ENCODE measurements at places on chromosomes 7 and 10.
A peak's percentile ranks its signal among the peaks of the same experiment; 100 is the strongest.

GRCh38 chr10:58152673-58153263 is 114.9 kb downstream of the IPMK start:
- no peak for DNase-seq

DNA sequence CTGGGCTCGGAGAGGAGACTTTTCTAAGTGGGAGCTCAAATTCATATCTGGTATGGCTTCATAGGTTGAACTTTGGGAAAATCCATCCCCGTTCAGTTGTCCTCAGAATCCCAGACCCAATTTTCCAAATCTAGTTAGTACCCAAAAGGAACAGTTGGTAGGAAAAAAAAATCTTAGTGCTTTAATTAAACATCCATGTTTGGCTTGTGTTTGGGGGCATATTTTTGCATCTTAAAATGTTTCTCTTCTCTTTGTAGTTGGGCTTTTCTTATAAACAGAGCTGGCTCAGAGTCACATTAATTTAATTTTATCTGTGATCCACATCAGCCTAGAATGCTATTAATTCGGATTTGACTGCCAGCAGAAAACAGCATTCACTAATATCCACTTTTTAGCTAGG is 165.9 kb downstream of the BUB3 start:
- DNase-seq: no peak

GRCh38 chr7:21355406-21355874 is 72.4 kb upstream of the SP4 start:
- no peak for DNase-seq

DNA sequence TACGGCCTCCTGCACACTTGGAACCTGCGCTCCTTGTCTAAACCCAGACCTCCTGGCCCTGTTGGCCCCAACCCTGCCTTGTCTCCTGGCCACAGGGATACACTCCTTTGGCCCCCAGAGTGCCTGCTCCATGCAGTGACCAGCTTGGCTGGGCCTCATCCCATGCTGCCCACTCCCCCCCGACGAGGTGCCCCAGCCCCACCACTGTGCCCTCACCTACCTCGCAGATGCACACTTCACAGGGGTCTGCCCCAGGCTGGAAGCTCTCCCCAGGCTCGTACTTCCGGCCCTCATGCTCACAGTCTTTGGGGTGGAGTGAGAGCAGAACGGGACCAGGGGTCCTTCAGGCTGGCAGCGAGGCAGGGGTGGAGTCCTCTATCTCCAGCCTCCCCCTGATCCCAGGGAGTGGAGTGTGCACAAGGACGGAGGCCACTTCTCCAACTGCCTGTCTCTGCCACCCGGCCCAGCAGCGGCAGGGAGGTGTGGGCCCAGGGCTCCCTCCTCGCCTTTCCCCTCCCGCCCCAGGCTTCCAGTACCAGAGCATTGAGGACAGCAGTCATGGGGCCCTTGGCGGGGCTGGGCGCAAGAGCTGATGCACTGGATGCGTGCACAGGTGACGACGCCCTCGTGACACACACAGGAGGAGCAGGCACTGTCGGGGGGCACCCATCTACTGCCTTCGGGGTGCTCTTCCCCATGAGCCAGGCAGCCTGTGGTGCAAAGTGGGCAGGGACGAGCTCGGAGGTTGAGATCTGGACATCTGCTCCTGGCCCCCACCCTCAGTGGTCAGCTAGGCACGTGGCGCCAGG is 22.1 kb downstream of the ATP6V1F start:
- no peak for DNase-seq

GRCh38 chr10:100483876-100484666 is 21.3 kb downstream of the WNT8B start:
- no peak for DNase-seq

- peak; percentile 37 for DNase-seq
These were observed 98.2 kb upstream of the DKK1 start for GRCh38 chr10:52215745-52216361.

- DNase-seq: no peak
These were observed 154.0 kb downstream of the ETV1 start for GRCh38 chr7:13835442-13835841.

DNA sequence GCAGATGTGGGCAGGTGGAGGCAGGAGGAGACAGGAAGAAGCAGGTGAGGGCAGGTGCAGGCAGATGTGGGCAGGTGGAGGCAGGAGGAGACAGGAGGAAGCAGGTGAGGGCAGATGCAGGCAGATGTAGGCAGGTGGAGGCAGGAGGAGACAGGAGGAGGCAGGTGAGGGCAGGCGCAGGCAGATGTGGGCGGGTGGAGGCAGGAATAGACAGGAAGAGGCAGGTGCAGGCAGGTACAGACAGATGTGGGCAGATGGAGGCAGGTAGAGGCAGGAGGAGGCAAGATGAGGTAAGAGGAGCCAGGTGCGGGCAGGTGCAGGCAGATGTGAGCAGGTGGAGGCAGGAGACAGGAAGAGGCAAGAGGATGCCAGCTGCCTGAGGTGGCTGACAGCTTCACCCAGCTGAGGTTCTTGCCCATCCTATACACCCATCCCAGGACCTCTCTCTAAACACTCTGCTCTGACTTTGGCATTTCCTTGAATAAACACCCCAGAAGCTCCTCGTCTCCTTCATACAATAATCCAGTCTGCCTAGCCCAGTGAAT is 33.0 kb downstream of the PTPRE start:
- DNase-seq: no peak

- no peak for DNase-seq
These were observed 33.0 kb downstream of the RALA start for GRCh38 chr7:39656415-39656814.

GRCh38 chr7:52100-52499 is 140.3 kb upstream of the FAM20C start:
- DNase-seq: no peak

GRCh38 chr7:96059075-96059474 is 262.8 kb downstream of the SLC25A13 start:
- no peak for DNase-seq

GRCh38 chr7:94048755-94049154 is 44.6 kb upstream of the BET1 start:
- no peak for DNase-seq

GRCh38 chr10:114313866-114314265 is 74.8 kb downstream of the VWA2 start:
- no peak for DNase-seq

GRCh38 chr7:44498230-44498954 is 7.9 kb upstream of the NUDCD3 start:
- DNase-seq: no peak

DNA sequence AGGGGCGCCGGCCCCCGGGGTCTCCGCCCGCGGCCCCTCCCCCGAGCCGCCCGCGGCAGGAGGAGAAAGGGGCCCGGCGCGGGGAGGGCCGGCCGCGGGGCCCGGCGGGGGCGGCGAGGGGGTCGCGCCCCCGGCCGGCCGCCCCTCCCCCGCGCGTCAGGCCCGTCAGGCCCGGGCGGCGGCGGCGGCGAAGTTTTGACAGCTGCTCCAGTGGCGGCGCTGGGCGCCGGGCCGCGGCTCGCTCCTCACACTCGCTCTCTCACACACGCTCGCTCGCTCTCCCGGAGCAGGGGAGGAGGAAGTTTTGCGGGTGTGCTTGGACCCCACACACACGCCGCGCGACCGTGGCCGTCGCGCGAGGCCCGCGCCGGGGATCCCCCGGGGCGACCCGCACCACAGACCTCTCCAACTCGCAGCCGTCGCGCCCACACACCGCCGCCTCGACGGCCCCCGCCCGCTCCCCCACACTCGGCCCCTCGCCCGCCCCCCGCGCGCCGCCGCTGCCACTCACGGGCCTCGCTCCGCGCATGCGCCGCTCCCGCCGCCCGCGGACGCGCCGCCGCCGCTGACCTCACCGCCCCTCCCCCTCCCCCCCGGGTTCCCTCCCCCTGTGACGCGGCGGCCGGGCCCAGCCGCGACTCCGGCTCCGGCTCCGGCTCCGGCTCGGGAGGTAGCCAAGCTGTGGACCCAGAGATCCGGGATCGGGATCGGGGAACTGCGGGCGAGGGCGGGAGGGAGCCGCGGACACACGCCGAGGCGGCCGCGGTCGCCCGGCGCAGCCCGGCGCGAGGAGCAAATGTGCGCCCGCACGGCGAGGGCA is 518 bp upstream of the KMT2C start:
- DNase-seq: no peak

- no peak for DNase-seq
These were observed 193.7 kb upstream of the SVIL start for GRCh38 chr10:29828440-29828894.

DNA sequence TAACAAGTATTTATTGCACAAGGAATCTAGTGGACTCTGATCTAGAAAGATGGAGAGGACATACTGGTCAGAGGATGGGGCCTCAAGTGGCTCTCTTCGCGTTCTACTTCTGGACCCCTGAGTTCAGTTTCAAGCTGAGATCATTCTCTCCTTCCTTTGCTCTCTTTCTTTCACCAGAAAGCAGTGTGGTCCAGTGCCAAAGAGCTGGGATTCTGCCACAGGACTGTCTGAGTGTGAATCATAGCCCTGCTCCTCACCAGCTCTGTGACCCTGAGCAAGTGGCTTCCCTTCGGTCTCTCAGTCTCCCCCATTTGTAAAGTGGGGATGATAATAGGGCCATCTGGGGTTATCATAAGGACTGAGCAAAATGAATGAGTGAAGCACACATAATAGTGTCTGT is 715.2 kb downstream of the SUGCT start:
- no peak for DNase-seq

DNA sequence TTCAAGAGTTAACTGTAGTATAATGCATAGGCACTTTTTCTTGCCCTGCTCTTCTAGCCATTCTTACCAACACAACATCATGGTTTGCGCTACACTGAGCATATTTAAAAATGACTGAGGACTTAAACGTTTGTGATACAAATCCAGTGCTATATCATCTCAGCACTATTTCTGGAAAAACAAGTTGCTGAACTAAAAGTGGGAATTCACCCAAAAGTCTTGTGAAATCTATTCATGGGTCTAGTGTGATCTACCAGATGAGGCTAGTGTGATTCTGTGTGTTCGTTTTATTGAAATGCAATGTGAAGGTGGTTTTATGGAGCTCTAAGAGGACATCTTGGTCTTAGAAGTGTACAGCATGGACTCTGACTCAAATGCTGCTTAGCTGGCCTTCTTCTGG is 584.6 kb upstream of the POM121L12 start:
- no peak for DNase-seq

- no peak for DNase-seq
These were observed 36.9 kb upstream of the SH2D4B start for GRCh38 chr10:80500572-80501380.

DNA sequence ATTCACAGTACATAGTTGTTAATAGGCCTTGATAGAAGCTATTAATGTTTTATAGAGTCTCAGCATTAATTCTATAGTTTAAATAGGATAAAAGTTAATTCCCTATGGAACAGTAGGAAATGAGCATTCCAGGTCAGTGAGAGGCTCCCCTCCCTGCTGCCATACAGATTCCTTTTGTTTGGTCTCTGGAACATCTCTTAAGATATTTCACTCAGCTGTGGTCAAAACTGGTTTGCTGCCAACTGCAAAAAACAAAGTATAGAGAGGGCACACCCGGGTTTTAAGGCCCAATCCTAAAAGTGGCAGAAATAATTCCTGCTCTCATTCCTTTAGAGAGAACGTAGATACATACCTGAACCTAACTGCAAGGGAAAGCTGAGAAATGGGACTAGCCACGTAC is 51.3 kb downstream of the MDFIC start:
- DNase-seq: no peak

GRCh38 chr7:123805287-123805686 is 39.7 kb upstream of the HYAL4 start:
- no peak for DNase-seq

DNA sequence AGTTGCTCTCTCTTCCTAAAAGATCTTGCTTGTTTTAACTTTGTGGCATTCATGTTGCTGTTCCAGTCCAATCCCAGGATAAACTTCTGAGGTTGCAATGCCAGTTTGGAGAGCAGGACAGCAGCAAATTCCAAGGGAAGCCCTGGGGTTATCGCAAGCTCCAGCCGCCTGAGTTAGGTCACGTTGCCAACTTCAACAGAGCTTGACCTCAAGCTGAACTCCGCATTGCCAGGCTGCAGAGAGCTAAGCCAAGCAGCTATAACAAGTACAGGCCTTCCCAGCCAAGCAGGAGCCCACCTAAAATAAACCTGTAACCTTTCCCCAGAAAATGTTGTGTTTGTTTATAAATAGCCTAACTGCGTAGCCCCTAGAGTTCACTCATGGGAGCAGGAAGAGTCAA is 138.9 kb upstream of the LYZL1 start:
- DNase-seq: no peak

- DNase-seq: no peak
These were observed 97.9 kb downstream of the WDR11 start for GRCh38 chr10:120948889-120949608.

DNA sequence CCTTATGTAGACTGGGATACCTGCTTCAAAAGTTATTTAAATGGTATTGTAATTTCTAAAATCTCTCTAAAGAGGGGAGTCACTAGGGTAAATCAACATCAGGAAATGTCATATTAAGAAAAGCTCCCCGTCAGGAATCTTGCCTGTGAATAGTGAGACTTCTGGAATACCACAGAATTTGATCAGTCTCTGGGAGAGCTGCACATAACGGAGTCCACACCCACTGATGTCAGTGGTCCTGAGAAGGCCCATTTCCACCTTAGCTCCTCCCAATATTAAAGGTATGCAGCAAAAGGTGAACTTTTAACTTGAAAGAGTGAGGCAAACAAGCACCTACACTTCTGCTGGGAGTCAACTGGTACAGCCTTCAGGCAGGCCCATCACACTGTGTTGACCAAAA is 27.3 kb downstream of the STN1 start:
- no peak for DNase-seq

DNA sequence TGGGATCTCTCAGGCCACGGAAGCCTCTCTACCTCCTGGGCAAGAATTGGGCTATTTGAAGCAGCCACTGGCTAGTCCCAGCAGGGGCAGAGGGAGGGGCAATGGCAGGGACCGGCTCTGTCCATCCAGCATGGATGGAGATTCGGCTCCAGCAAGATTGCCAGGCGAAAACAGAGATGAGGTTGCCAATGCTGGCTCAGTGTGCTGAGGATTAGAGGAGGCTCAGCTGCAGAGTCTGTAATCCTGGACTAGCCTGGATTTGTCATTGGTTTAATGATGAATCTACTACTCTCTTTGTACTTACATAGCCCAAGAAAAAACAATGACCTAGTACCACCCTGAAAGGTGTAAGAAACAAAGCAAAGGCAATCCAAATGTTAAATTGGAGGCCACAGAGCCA is 112.2 kb upstream of the PDCD4 start:
- no peak for DNase-seq

GRCh38 chr10:91642831-91643692 is 10.2 kb upstream of the PPP1R3C start:
- DNase-seq: no peak

- no peak for DNase-seq
These were observed 281.6 kb downstream of the AGMO start for GRCh38 chr7:15280078-15280733.

DNA sequence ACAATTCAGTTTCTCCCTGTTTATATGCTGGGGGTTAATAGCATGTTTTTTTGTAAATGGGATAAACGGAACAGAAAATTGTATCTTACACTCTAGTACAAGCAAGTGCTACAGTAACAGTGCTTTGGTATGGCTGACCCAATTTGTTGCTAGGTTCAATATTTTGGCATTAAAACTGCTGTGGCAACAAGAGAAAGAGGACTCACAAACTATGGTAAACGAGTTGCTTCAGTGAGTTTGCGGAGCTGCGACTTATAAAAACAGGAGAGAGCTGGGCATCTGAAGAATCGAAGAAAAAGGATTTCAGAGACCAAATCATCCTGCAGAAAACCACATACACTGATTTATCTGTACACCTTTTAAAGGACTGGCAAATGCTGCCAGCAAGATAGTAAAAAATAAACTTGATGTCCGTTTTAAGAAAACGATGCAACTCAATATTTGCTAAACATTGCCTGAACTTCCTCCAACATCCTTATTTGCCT is 2.2 kb downstream of the GLUD1 start:
- no peak for DNase-seq

GRCh38 chr7:4880218-4880617 is 3.3 kb downstream of the RADIL start:
- DNase-seq: no peak
